Diencephalon (tissue), 1 donor: ENCODE measurements at places on chromosomes 4 and X. TPM values are rescaled to one million over a fixed set of nuclear protein-coding genes. Genes with fewer than 3 reads are reported as not detected.

UPF3B gene
- total RNA-seq = 5.8 TPM

AFF1 gene
- 4.8 TPM for total RNA-seq

TMPRSS11D gene
- total RNA-seq = not detected

JADE3 gene
- total RNA-seq = 9.5 TPM

LDOC1 gene
- 13.1 TPM for total RNA-seq

SLC2A9 gene
- total RNA-seq = 5.3 TPM

SPANXD gene
- total RNA-seq = not detected

MAGEA11 gene
- not detected for total RNA-seq

CXCL11 gene
- total RNA-seq = not detected

DGKK gene
- 6.2 TPM for total RNA-seq

ARHGAP36 gene
- 8.5 TPM for total RNA-seq

FAAH2 gene
- 6.2 TPM for total RNA-seq

EDA2R gene
- 1.2 TPM for total RNA-seq

FATE1 gene
- not detected for total RNA-seq

WDFY3 gene
- 162 TPM for total RNA-seq

GIMD1 gene
- total RNA-seq = not detected

SOWAHD gene
- 0.69 TPM for total RNA-seq

ATP11C gene
- 64.1 TPM for total RNA-seq

SH3BGRL gene
- total RNA-seq = 92.5 TPM

CCDC110 gene
- total RNA-seq = 5.5 TPM

GAGE2A gene
- total RNA-seq = not detected

CYTL1 gene
- 0.69 TPM for total RNA-seq

HSFX3 gene
- total RNA-seq = not detected

NEIL3 gene
- total RNA-seq = 8.5 TPM

GAGE12H gene
- not detected for total RNA-seq

FGF2 gene
- total RNA-seq = 20.3 TPM

P2RY4 gene
- total RNA-seq = not detected

TMEM131L gene
- total RNA-seq = 27.0 TPM

TMEM144 gene
- total RNA-seq = 9.7 TPM

RRH gene
- total RNA-seq = 0.46 TPM

XAGE1A gene
- not detected for total RNA-seq

NHS gene
- 14.8 TPM for total RNA-seq

MGARP gene
- 0.46 TPM for total RNA-seq

CT45A2 gene
- not detected for total RNA-seq

FGG gene
- not detected for total RNA-seq

LRP2BP gene
- 9.0 TPM for total RNA-seq

HERC5 gene
- total RNA-seq = 3.5 TPM

SNCA gene
- total RNA-seq = 158 TPM

TKTL1 gene
- total RNA-seq = 0.69 TPM

DNAAF6 gene
- 0.92 TPM for total RNA-seq

SPANXN3 gene
- not detected for total RNA-seq

VEGFD gene
- 0.46 TPM for total RNA-seq

RAB40A gene
- 1.8 TPM for total RNA-seq

DKC1 gene
- total RNA-seq = 27.0 TPM

USP17L11 gene
- not detected for total RNA-seq

RHOXF2 gene
- total RNA-seq = not detected

UGT2B17 gene
- not detected for total RNA-seq

WDR44 gene
- 44.3 TPM for total RNA-seq

CTAG1A gene
- total RNA-seq = not detected

ZCCHC18 gene
- 15.5 TPM for total RNA-seq
